AML-193 (cell line): ENCODE measurements at places on chromosomes 2 and 18.
A peak's percentile ranks its signal among the peaks of the same experiment; 100 is the strongest.

DNA sequence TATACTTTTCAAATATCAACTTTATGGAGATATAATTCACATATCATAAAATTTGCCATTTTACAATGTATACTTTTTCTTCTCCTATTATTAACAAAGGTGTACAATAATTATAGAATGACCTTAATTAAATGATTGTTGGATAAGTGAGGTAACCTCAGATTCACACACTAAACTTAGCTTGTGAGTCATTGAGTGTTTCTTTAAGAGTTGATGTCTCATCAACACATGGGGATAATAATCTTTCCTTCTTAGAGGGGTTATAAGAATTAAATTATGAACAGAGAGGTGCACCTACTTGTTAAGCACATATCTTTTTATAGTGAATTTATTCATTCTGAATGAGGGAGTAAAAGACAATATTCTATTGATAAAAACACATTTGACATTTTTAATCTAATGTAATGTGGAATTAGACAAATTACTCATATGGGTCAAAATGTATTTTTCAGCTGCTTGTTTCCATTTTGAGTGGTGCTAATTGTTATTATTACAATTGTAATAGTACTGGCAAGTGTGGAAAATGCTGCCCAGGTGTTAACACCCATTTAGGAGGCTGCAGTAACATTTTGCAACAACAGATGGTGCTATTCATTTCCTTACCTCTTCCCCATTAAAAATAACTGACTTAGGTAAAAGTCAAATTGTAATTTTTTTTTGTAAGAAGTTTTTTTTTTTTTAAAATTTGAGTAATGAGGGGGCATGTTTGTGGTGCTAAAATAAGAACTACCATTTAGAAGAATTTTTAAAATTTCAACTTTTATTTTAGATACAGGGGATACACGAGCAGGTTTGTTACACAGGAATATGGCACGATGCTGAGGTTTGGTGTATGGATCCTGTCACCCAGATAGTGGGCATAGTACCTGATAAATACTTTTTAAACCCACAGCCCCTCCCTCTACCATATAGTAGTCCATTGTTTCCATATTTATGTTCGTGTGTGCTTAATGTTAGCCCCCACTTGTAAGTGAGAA is 32.1 kb upstream of the DYNAP start:
- DNase-seq: peak; percentile 38

DNA sequence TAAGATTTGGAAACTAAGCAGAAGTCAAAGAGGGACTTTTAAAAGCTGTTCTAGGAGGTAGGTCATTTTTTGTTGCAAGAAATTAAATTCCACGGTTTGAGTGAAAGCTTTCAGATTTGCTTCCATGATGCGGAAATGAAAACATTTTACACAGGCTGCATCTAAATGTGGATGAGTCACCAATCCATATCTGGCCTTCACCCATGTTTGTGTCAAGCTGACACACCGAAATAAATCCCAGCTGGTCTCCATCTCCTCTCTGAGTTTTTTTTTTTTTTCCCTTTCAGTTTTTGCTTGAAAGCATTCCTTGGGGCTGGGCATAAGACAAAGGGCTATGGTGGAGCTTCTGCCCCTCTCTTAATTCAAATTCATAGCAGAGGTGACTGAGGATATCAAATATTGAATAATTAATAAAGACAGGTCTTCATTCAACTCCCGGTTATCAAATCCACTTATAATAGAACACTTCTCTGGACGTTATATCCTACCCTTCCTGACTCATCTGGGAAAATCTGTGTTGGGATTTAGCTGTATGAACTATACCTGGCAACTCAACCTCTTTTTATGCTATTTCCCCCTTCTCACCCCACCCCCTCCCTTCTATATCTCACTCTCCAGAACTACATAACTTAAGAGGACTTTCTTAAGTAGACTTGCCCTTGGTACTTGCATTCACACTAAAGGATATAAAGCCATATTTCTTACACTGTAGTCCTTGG is 558.3 kb upstream of the GCFC2 start:
- no peak for DNase-seq

GRCh38 chr2:144082327-144082726 is 437.6 kb downstream of the ZEB2 start:
- no peak for DNase-seq

DNA sequence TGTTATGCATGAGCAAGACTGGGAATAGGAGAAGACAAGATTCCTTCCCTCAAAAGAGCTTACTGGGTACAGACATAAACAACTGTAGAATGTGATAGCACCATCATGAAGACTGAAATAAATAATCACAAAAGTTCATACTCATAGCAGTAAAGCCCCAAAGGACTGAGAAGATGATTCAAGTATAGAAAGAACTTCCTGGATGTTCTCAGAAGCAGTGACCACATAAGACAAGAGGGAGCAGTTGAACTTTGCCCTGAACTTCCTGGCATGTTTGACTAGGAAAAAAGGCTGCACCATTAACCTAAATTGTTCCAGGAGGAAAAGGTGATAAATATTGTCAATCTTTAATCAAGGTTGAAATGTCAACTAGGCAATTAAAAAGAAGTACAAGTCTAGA is 57.8 kb upstream of the CCDC141 start:
- no peak for DNase-seq

DNA sequence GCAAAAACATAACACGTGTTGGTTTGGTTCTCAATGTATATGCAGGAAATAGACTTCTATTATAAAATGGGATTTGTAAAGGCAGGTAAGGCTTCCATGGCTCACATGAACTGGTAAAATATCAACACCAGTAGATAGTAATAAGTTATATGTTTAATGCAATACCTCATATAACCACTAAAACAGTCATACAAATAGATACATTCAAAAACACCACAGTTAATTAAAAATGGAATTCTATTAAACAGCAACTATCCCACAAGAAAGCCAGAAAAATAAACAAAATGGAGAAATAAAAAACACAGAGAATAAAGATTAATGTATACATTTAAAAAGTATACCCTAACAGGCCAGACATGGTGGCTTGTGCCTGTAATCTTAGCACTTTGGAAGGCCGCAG is 243.8 kb upstream of the LRATD1 start:
- DNase-seq: no peak

- DNase-seq: no peak
These were observed 567 bp downstream of the TMEM200C start for GRCh38 chr18:5894611-5895298.

DNA sequence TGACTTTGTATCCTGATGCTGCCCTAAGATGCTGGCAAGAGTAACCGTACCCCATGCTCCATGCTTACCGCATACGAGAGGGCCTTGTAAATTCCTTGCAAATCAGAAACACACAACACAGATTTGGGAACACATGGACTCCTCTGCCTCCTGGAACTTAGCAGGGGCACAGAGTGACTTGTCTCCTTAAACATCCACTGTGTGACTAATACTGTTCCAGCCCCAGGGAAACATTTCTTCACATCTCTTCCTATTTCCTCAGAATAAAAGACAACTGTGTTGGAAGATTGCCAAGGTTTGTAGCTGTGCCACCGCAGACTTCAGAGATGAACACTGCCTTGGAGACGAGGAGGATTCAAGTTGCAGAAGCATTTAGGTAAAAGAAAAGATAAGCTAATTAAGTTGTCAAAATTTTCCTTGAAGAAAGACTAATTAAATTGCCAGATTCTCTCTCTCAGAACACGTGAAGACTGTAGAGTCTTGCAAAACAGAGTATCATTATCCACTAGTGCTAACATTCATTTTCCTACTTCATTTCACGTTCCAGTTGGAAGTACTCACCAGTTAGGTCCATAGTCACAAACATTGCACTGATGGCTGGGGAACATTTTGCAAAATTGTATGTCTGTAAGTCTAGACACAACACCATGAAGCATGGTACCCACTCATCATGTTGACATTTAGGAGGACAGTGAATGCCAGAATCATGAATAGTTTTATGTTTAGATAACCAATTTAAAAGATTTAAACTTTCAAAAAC is 188.8 kb downstream of the TSN start:
- DNase-seq: no peak

DNA sequence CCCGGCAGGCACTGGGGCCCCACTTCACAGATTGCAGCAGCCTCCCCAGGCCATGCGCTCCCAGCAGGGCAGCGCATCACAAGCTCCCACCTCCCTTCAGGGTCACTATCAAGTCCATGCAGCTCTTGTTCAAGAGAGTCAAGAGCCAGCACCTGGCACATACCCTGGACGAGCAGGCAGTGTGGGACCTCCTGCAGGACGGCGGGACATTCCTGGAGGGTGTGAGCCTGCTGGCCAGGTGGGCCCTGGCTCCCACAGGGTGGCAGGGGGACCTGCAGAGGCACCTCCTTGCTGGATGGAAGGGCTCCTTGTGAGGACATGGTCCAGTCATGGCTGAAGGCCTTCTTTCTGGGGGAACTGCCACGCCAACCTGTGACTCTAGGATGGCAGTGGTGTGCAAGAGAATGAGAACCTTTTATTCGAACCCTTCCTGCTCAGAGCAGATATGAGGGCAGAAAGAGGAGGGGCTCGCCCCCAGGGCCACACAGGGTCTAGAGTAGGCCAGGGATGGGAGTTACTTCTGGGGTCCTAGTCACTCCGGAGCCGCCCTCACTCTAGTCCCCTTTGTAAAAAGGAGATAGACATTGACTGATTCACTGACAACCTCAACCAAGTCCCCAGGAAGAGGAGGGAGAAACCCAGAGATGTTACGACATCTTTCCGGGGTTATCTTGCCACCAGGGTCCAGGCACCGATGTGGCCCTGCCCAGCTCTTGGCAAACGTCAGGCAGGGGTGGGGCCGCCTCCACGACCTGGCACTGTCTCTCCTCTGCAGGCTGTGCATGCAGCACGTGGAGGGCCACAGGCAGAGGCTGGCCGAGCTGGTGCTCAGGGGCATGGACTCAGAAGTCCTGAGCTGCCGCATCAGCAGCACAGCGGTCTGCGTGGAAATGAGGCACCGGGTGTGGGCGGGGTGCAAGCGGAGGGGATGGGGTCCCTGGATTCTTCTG is 31.3 kb downstream of the HJURP start:
- DNase-seq: peak; percentile 27

DNA sequence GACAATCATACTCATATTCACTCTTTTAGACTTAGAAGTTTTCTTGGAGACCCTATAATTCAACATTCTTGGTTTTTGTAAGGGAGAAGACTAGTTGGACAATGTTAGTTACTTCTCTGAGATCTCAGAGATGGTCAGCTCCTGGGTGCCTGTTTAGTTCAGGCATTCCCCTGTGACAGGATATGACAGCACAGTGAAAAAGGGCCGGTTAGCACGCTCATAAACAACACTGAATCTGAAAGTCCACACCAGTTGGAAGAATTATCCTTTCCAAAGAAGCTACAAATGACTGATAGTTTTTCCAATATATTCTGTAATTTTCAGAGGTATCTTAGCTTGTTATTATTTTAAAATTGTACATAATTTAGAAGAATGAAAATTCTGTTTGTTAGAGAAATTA is 75.7 kb downstream of the ADAM23 start:
- DNase-seq: no peak

GRCh38 chr2:43125090-43125998 is 101.1 kb downstream of the ZFP36L2 start:
- DNase-seq: no peak

DNA sequence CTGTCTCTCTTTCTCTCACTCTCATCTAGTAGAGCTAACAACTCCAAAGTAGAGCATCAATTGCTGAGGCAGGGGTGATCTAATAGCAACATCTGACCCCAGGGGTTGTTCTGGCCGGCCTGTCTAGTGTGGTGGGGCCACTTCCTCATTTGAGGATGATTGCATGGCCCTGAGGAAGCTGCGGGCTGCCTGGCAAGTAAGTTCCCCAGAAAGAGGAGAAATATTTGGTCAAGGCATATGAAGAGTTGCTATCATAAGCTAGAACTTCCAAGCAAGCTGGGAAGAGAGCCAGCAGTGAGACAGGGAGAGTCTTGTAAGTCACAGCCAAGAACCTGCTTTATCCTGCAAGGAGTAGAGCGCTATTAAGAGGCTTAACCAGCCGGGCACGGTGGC is 50.8 kb upstream of the TMEM87B start:
- DNase-seq: peak; percentile 95

DNA sequence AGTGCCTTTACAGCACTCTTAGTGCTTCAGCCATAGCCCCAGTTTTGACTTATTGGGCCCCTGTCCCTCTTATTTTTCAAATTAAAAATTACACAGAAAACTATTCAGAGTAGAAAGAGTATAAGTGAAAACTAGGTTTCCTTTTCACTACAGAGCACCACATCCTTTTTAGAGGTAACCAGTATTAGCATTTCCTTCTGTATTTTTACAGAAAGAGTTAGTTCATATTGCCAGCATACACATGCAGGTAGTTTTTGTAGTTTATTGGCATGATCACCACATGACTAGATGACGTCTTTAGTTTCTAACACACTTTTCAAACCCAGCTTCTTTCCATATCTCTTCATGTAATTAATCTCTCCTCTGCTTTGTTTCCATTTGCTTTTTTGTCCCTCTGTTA is 66.4 kb downstream of the UBE2E3 start:
- no peak for DNase-seq

DNA sequence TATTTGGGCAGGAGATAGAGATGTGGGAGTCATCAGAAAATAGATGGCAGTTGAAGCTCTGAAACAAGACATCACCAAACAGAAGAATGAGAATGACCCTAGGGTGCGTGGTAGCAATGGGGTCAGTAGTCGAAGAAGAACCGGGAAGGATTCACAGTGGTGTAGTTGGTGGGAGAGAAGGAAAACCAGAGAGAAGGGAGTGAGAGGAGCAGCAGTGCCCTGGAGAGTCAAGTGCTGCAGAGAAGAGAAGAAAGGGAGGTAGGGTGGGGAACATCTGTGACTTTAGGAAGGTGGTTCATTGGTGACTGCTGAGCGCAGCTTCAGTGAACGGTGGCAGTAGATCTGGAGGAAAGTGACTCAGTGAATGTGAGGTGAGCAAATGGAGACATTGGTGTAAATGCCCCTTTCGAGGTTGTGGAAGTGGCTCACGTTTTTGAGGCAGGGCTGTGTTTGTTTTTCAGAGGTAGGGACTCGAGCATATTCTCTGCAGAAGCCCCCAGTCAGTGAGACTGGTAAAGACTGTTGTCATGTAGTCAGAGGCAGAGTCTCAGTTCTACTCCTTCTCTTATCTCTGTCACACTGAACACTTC is 36.4 kb downstream of the CDC42EP3 start:
- no peak for DNase-seq

- peak; percentile 21 for DNase-seq
These were observed 282.7 kb downstream of the MBD2 start for GRCh38 chr18:53941601-53942338.

- no peak for DNase-seq
These were observed 68.9 kb downstream of the MEX3C start for GRCh38 chr18:51128533-51128932.

DNA sequence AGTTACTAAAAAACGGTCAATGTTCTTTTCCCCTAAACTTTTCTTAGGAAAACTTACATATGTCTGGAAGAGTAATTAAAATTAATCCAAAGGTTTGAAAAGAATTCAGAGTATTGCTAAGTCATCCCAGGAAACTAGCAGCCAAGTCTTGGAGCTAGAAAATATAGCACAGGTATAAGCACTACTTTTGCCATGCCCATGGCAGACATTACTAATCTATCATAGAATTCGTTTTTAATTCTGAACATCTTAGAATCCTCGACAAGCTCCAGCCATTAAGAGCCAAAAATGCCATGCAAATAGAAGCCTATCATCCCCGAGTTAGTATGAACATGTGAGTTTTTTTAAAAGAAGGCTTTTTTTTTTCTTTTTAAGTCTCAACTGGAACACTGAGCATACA is 395.0 kb downstream of the ZEB2 start:
- no peak for DNase-seq
